ENCODE measurements at places on chromosomes 4 and X.

DNA sequence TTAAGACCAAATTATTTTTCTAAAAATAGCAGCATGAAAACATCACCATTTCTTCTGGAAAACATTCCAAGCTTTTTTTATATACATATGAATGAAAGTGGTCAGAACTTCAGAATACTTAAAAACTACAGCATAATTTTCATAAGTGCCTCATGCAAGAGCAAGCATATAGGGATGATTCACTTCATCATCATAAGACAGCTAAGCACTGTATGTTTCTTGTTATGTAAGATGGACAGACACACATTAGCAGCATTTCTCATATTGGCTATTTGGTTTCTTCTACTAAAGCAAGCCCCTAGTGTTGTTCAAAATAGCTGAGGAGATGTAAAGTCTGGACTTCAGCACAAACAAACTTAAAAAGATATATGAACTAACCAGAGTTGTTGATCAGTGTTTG, 213.1 kb upstream of the NOCT start:
- DNase-seq = no peak

DNA sequence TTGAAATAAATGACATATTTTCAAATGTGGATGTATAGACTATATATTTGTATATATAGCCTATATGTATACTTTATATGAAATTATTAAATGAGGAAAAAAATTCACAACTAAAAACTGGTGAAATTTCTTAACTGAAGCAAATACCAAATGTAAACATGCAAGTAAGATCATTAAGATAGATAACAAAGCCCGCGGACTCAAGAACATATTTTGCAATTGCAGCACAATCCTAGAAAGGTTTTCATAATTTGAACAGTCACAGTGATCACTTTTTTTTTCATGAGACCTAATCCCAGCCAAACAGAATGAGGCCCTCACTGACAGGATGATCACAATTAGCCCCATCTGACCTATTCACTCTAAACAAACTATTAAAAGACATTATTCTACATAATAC, 123.2 kb downstream of the SPOCK3 start:
- DNase-seq = no peak

- no peak for DNase-seq
These were observed 62.2 kb downstream of the ANXA3 start for GRCh38 chr4:78613522-78614321.

DNA sequence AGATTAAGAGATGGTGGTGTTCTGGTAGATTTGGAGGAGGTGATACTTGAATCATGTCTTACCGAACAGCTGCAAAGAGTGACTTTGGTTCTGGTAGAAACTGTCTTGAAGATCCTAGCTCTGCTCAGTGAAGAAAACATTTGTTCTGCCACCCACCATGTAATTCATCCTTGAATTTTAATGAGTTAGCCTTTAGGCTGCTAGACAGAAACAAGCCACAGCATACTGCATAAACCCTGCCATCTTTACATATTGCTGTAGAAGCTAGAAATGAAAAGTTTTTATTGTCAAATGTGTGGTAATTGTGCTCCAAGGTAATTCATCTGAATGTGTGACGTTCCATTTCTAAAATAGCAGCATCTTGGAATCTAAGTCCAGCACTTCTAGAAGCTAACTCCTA, 161.0 kb upstream of the RAPGEF2 start:
- DNase-seq = no peak

DNA sequence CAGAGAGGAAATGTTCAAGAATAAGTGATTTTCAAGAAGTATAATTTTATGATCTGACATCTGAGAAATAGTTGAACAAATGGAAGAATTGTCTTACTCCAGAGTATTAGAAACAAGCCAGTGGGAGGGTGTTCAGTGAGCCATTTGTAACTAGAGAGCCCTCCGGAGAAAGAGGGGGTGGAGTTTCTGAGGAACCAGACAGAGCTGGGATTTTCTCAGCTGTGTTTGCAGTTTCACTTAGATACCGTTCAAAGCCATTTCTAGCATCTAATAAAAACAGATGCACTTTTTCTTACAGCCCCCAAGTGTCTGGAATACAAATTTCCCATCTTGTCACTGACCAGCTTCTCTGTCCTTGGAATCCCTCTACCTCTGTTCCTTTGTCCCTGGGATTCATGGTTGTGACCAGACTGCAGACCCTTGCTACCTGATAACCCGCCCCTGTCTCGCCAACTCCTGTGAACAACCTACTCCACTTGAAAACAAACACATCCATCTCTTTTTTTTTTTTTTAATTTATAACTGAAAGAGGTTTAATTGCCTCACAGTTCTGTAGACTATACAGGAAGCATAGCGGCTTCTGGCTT, 132.8 kb upstream of the KLF3 start:
- no peak for DNase-seq

DNA sequence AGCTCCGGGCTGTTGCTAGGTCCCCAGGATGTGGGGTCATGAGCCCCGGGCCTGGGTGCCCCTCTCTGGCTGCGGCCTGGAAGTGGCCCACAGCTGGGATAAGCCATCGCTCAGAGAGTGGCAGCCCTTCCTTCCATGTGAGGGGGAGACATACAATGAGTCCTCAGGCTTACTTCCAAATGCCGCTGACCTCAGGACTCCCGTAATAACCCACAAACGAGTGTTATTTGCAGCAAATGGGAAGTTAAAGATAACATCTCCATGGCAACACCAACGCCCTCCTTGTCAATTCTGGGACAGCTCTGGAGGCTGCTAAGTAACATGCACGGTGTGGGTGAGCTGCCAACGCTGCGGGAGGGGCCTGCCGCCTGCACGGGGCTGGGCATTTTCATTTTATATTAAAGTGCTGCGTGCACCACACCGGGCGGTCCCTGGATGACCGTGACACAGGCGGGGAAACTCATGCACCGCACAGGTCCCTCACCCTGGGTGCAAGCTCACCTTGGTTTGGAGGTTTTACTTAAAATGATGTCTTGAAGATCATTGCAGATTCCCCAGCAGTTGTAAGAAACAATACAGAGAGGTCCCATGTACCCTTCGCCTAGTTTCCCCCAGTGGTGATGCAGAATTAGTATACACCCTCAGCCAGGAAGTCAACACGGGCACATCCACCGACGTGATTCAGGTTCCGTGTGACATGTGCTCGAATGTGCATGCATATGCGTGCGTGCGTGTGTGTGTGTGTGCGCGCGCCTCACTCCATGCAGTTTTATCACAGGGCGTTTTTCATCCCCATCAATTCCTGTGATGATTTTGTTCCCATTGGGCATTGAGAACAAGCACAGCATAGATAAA, 79.4 kb downstream of the ABLIM2 start:
- DNase-seq = peak; percentile 86

GRCh38 chrX:109390556-109390955, 91.3 kb downstream of the GUCY2F start:
- DNase-seq = no peak

GRCh38 chrX:114028907-114029662, 554.8 kb upstream of the HTR2C start:
- no peak for DNase-seq

GRCh38 chrX:151713849-151714248, 2.0 kb upstream of the FATE1 start:
- no peak for DNase-seq

GRCh38 chr4:152535360-152535902, 461 bp downstream of the FBXW7 start:
- DNase-seq = no peak

Data from Kasumi-1 (cell line).